Ammon's horn (tissue), 1 donor: ENCODE measurements at places on chromosomes 11 and 22.

DNA sequence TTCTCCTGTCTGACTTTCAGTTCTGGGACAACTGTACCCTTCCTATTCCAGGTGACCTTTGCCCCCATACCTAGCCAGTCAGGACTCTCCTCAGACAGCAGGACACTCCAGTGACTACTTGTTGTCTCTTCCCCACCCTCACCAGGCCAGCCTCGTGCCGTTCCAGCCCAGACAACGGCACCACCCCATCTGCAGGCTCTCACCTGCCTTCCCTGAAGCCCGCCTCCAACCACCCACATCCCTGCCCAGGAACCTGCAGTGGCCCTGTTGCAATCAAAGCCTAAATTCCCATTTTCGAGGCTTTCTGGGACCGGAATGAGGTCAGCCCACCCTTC lies 3.7 kb downstream of the IL2RB start:
- no peak for DNase-seq

DNA sequence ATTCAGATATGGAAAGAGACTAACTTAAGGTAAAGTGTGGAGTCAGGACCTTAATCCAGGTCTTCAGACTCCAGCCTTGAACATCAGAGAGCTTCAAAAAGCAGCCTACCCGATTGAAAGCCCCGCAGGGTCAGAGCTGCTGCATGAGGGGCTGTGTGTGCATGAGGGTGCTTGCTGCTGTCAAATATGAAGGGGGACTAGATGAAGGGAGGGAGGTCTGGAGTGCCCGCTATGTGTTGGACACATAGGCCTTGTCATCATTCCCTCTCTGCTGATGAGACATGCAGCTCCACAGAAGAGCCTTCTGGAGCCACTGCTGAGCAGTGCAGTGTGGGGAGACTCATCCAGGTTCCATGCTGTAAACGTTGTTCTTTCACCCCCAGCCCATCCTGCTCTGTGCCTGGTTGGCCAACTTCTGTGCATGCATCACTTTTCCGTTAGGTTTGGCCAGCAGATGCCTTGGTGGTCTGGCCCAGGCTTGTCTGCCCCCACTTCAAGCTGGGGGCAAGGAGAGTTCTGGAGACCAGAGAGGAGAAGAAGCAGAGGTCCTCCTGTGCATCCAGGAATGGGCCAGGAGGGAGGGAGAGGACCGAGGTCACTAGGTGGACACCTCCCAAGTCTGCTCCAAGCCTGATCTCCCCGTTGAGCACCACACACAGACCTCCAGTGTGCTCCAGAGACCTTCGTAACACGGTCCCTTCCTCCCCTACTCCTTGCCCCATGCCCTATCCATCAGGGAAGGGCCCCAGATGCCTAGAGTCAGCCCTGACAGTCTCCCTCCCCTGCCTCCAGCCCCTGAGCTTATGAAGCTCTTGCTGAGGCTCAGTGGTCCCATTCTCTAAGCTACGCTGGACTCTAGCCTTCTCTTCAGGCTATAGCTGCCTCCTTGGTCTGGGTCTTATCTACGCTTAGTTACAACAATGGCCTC lies 32.0 kb downstream of the LRRC32 start:
- DNase-seq: no peak

- no peak for DNase-seq
Observed at GRCh38 chr11:70643642-70644041, 245.3 kb downstream of the CTTN start.

DNA sequence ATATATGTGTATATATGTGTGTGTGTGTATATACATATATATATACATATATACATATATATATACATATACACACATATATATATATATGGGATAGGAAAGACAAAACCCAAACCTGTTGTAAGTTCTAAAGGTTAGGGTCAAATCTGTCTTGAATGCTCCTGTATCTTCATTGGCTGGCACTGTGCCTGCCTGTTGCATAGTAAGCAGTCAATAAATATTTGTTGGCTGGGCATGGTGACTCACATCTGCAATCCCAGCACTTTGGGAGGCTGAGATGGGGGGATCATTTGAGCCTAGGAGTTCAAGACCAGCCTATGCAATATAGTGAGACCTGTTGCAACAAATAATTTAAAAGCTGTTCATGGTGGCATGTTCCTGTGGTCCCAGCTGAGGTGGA lies 205.4 kb downstream of the DBX1 start:
- no peak for DNase-seq

DNA sequence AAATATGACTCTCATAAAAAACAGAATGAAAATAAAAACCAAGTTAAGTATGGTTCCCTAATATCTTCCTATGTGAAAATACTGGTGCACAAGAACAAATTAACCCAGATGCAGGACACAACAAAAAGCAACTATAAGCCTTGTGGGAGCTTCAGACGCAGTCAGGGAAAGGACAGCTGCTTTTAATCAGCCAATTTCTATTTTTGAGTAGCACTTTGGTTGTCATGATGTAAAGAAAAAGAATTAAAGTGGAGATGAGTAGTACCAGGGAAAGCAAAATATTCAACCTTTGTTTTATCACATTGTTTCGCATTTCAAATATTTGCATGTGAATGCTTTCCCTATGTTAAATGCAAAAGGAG lies 339.9 kb downstream of the SOX6 start:
- DNase-seq: no peak

GRCh38 chr11:111417011-111417765 lies 38.1 kb upstream of the POU2AF1 start:
- DNase-seq: peak; percentile 16

GRCh38 chr11:44608651-44608990 lies 43.2 kb downstream of the CD82 start:
- DNase-seq: no peak
